Activated T-helper 1 cell treated with anti-CD3 and anti-CD28 coated beads, Interleukin-2, amount 50 U/mL, for 16 hours (primary cell): ENCODE measurements at places on chromosomes 2 and 18.

- DNase-seq, result no peak
Measured at GRCh38 chr18:45081566-45082181, 401.0 kb downstream of the SETBP1 start.

GRCh38 chr18:79914614-79915160 lies 36.8 kb downstream of the SLC66A2 start:
- no peak for DNase-seq

GRCh38 chr18:78730546-78730945 lies 249.1 kb upstream of the SALL3 start:
- no peak for DNase-seq

DNA sequence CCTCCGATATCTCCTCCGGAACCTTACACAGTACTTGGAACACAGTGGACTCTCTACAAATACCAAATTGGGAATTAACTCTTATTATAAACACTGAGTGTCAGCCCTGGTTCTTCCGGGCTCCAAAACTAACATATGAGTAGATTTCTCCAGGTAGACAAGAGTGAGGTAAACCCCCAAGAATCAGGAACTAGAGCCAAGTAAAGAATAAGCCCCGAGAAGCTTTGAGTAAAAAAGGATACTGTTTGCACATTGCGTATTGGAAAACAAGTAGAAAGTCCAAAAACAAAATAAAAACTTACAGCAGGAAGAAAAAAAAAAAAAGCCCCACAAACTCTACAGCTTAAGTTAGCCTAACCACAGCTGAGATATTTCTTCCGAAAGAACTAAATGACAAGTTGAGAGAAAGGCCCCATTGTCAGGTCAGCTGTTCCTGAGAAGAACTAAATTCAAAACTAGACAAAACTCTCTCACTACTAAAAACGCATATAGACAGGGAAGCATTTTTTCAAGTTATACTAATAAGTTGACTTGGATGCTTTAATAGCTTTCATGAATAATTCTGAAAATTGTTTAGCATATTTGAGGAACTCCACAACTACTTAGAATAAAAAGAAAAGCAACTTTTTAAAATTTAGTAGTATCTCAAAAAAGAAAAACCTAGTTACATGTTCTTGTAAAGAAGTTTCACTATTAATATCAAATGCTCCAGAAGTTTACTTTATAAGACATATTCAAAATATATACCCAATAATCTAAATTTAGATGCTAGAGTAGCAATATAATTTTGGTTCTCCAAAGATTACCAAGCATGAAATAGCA lies 4.3 kb upstream of the HAAO start:
- DNase-seq, result no peak
